NB4 (cell line): ENCODE measurements at places on chromosomes 16 and 17.

GRCh38 chr17:65055280-65055707 lies 1.2 kb downstream of the GNA13 start:
- DNase-seq: no peak

DNA sequence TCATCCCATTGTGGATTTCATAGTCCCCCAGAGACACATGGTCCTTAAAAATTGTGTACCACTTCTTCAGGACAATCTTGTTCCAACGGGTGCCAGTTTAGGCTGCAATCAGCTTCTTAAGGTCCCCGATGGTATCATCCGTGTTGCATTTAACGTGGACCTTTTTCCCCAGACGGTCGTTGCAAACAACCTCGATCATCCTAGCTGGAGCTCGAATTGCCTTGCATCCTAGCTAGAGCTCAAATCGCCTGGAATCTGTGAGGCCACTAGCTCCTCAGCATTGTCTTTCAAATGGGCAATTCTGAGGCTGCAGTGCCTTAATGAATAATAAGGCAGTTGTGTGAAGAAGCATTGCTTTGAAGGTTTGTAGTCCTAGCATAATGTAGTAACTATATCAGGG lies 37.7 kb upstream of the RHBDL3 start:
- no peak for DNase-seq

DNA sequence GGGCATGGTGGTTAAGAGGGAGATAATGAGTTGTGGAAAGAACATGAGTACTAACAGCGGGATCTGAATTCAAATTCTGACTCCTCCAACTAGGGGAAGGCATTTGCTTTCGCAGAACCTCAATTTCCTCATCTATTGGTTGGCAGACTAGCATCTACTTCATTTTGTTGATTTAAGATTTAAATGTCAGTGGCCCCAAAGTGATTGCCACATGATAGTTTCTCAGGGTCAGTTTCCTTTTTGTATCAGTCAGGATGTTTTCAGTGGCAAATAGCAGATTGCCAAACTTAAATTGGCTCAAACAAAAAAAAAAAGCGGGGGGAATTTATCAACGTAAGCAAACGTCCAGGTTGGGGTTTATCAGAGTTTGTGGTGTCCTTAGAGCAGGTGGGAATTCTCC lies 25.1 kb upstream of the NOS2 start:
- no peak for DNase-seq

GRCh38 chr17:43901861-43902589 lies 5.3 kb downstream of the MPP2 start:
- no peak for DNase-seq

DNA sequence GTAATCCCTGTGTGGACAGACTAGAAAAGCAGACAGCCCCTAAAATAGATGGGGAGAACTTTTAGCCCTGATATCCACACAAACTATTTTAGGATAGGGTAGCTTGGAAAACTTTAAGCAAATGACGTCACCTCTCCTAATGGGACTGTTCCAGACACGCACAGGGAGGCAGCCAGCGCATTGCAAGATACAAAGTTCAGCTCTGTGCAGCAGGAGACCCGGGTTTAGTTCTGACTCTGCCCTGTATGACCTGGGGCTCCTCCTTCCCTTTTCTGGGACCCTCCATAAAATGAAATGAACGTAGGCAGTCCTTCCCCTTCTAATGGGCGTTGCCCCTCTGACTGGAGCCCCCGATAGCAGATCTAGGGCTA lies 6.3 kb downstream of the ZNF689 start:
- DNase-seq: no peak
